ENCODE measurements at places on chromosomes 5 and 9.

- DNase-seq, result no peak
These were observed 42.3 kb downstream of the RXRA start for GRCh38 chr9:134368571-134368970.

GRCh38 chr9:30519756-30520155 is 1864.7 kb upstream of the ACO1 start:
- no peak for DNase-seq

DNA sequence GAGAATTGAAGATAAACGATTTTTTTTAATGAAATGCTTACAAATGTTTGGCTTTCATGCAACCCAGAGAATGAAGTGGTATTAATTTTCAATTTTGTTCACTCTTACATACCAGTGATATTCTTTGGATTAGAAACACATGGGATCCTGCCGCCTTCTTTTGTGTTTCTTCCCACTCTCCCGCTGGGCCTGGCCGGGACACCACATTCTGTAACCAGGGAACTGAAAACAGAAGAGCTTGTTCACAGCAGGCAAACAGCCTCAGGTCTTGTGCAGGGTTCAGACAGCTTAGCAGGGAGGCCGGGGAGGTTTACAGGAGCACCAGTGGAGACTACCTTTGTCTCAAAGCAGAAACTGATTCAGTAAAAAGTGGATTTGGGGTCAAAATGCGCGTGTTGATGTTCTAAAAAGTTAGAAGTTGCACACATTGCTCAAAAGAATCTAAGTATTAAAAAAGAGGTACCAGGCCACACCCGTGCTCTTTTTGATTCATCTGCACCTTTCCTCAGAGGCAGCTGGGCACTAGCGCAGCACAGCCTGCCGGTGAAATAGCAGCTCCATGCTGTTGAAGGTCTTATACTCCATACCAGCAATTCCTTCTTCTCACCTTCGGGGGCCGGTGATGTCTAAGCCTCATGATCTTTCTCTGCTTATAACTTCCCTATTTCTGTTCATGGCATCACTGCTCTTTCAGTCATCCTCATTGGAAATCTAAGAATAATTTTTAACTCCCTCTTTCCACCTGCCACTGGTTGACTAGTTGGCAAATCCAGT is 67.1 kb downstream of the GRAMD2B start:
- no peak for DNase-seq

DNA sequence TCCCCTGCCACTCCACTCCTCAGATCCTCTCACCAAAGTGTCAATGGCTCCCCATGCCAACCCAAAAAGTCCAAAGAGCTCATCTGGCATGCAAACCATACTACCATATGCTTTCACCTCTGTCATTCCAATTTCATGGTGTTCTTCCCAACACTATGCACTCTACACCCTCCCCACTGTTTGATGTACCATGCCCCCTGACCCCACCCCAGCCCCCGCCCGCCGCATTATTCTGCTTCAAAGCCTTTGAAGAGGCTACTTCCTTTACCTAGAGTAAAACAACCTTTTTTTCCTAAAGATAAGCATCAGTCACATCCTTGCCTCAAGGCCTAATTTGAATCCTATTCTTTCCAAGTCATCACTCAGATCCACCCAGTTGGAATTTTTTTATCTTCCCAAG is 226.3 kb downstream of the DEPDC1B start:
- DNase-seq, result no peak

DNA sequence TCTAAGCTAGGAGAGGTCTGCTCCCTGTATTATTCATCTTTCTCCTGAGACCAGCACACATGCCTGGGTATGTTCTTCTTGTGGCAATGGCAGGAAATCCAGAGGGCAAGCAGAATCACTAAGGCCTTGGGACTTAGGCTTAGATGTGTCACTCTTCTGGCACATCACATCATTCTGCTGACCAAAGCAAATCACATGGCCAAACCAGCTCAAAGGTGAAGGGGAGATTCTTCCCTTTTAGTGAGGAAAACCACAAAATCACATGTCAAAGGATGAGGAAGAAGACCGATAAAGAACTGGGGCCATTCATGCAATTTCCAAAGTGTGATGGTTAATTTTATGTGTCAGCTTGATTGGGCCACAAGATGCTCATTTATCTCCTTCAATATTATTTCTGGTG is 5.7 kb upstream of the AGGF1 start:
- DNase-seq, result no peak

DNA sequence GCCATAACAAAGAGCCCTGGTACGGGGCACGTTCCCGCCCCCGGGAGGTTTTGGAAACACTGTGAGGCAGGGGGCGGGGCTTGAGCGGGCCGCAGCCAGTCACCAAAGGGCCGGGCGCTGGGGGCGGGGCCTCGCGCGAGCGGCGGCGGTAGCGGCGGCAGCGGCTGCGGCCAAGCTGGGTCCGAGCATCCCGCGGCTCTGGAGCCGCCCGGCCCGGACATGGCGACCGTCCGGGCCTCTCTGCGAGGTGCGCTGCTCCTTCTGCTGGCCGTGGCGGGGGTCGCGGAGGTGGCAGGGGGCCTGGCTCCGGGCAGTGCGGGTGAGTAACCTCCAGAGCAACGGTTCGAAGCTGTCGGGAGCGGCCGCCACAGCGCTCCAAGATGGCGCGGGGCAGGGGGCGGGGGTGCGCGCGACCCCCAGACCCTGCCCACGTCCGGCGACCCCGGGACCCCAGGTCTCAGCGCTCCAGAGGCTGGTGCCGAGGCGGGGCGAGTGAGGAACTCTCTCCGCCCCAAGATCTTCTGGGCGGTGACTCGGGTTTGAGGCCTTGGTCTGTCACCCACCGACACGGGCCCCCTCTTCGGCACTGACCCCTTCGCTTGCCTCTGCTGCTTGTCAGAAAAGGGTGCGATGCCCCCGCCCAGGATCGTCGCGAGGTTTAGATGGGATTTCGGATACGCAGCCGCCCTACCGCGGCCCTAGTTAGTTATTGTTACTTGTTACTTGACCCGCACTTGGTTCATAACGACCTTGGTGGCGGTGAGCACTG is at the start of gene RECK:
Gene RECK, plus strand, starts transcription at position 134 of the 769 bp plus-strand sequence. Its CDS starts 86 bp downstream, at position 220.
- DNase-seq, result peak; percentile 70

GRCh38 chr9:127778280-127779135 is at the start of gene SH2D3C:
Gene SH2D3C (minus strand): TSS chr9:127778666. CDS start chr9:127778627, 39 bp downstream.
- DNase-seq, result no peak

- no peak for DNase-seq
These were observed 17.0 kb downstream of the DMAC1 start for GRCh38 chr9:7782400-7783120.

DNA sequence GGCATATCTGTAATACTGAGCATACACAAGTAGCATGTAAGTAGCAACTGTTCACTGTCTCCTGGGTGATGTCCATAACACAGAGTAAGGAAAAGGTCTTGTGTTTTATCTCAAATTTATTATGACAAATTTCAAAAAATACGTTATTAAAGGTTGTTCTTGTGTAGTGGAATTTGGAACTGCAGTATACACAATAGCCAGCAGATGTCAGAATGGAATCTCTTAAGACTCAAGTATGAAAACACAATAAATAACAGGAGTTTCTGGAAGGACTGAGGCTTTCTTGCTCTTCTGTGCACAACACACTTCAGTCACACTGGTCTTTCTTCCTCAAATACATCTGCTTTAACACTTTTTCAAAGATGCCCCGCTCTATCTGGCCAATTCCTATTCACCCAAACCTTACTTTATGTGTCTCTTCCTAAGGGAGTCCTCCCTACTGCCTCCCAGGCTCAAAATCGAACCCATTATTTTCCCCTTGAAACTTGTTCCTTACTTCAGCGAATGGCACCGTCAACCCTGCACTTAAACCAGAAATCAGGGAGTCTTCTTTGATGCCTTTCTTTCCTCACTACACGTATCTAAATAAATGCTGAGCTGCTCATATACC is 6.5 kb upstream of the FBXO10 start:
- no peak for DNase-seq

DNA sequence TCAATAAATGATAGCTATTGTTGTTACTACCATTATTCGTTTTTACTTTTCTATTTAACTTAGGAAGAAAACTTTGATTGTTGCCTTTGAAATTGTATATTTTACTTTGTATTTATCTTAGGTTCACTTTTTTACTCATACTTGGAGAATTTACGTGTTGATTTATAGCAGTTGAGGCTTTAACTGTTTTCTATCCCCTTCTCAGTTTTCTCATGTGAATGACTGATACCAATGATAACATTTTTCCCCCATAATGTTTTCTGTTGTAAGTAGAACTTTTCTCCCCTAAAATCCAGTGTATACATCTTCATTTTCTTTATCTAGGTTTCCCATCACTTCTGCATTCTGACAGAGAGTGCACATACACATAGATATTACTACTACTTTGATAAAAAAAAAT is 54.4 kb downstream of the FSD1L start:
- DNase-seq, result no peak

GRCh38 chr5:98321361-98321760 is 452.1 kb upstream of the RGMB start:
- DNase-seq, result no peak

DNA sequence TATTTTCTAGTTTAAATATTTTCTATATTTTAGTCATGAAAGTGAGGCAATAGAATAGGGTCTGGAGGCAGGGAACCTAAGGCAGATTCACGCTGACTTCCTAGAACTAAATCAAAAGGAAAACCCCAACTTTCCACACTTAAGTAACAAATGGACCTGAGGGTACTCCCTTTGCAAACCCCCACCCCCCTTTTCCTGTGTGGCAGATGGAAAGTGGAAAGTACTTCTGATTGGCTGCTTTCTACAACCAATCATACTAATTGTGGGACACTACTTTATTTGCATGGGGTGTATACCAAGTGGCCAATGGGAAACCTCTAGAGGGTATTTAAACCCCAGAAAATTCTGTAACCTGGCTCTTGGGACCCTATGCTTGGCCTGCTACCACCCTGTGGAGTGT is 4.8 kb upstream of the CENPH start:
- DNase-seq, result no peak

DNA sequence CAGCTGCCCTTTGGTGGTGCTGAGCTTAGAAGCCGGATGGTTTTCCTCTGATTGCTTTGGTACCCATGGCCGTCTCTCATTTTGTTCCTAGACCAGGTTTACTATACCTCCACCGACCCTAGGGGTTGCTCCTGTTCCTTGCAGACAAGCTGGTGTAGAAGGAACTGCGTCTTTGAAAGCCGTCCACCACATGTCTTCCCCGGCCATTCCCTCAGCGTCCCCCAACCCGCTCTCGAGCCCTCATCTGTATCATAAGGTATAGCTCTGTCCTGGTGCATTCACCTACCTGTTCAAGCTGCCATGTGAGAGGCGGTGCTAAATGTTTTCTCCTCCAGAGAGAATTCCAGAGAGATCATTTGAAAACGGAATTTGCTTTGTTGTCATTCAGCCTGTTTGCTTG is 39.5 kb downstream of the TENT4A start:
- DNase-seq, result no peak

DNA sequence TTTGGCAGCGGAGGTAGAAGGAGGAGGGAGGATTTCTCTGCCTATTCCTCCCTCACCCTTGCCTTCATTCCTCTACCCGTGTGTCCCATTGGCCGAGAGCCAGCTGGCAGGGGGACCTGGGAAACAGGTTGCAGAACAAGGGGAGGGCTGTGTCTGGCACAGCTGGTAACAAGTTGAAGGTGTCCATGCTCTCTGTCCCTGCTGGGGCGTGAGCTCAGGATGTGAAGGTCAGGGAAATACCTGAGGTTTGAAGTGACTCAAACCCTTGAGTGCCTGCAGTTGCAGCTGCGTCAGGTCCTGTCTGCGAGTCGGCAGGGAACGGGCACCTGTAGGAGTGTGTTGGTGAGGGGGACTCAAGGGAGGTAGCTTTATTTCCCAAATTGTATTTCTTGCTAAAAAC is 16.2 kb downstream of the MIGA2 start:
- DNase-seq, result no peak
